ENCODE measurements at places on chromosomes 1 and 21.

DNA sequence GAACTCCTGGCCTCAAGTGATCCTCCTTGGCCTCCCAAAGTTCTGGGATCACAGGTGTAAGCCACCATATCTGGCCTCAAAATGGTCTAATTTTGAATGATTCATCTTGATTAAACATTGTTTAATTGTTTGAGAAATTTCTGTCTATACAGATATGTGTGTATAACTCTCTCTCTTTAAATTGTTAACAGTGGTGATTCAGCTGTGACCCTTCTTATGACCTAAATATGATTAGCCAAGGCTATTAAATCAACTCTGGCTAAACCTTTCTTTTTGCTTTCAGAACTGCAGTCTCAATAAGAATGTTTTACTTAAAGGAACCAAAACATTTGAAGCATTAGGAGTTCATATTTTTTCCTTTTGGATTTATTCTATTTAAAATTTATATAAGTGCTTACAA lies 19.2 kb upstream of the B3GALT5 start:
- DNase-seq = no peak

DNA sequence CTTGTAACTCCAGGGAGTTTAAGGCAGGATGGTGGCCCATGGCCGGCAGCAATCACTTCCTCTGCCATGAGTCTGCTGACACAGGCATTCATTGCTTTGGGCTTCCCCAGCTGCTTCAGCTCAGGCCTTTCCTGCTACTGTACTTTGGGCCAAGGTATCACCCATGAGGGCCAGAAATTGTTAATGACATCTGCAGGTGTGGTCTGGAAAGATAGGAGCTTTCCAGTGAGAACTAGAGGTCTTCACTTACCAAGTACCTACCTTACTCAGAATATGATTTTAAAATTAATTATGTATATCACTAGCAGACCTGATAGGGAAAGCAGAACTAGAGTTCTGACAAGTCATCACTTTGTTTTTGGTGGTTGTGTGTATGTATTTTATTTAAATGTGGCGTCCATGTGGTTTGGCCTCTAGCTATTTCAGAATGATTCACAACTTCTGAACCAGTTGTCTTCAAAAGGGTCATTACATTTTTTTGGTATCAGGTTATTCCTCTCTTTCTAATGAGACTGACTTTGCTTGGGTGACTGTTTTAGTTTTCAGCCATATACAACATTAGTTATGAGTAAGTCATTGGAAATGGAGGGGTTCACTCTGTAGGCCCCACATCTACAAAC lies 2.7 kb downstream of the RGL1 start:
- DNase-seq = no peak

DNA sequence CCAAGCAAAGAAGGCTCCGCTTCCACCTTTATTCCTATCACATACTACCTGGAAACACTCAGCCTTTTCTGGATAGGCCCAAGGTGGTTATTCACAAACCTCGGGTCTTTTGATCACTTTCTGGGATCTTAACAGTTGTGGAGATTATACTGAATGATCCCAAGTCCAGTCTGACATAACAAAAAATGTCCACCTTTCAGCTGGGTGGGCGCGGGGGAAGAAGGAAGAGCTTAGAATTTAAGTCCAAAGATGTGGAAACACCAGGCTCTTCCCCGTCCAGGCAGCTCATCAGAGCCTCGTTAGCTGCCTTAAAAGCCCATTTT lies 338 bp upstream of the C1orf53 start:
- DNase-seq = no peak

DNA sequence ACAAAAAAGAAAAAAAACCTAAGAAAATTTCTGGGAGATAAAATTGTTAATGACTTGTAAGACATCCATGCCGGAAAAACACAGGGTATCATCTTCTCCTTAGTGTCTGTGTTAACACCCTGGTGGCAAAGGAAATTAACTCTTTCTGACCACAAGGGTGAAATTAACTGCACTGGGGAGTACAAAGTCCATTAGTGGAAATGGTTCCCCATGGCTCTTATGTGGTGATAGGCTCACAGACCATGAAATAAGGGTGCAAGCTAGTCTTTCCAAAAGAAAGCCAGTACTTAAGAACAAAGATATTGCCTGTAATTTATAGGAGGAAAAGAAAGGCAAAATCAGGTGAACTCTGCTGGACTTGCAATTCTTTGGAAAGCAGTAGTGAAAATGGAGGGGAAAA lies 185.4 kb downstream of the LRRIQ3 start:
- no peak for DNase-seq

GRCh38 chr1:169495916-169496315 lies 10.2 kb upstream of the SLC19A2 start:
- DNase-seq = no peak

DNA sequence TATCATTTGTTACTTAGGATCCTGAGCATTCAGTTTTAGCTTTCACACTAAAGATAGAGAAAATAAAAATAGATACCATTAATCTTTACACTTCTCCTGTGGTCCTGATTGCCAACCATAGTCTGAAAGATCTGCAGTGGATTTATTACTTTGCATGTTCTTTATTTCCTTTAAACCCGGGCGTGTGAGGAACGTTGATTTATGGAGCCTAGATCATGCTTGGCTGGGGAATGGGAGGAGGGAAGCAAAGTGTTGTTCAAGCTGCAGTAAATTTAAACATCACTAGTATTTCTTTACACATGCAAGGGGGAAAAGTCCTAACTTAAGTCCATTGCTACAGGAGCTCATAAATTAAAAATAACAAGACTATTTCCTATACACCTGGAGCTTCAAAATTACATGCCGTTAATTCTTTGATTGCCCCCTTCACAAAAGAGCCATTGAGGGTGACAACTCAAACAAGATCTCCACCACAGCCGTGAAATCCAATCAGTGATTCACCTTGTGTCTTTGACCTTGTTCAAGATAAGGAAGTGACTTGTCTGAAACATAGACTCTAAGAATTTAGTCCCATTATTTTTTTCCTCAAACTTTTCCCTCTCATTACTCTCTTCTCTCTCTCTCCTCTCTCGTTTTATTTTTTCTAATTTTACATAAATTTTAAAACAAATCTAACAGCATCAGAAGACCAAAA lies 282.7 kb downstream of the KIF26B start:
- no peak for DNase-seq

DNA sequence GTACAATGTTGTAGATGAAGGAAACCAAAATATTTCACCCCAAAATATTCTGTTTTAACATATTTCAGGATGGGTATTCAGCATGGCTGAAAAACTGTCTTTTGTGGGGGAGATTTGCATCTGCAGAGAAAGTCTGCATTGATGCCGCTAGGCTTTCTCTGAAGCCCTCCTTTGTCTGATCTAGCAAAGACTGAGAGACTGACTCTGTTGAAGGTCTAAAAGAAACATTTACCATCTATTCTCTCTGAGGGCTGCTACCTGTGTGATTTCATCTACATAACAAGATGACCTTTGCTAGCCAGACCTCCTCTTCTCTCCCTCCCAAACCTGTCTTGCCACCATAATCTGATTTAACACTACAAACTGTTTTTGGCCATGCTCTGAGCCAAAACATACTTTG lies 12.4 kb upstream of the MT1HL1 start:
- no peak for DNase-seq

- DNase-seq = no peak
These were observed 78.5 kb downstream of the RUNX1 start for GRCh38 chr21:34970566-34970965.

- DNase-seq = no peak
These were observed 283.1 kb downstream of the DSCAM start for GRCh38 chr21:40563900-40564299.

- DNase-seq = no peak
These were observed 437.5 kb downstream of the SMYD3 start for GRCh38 chr1:246069581-246069980.

DNA sequence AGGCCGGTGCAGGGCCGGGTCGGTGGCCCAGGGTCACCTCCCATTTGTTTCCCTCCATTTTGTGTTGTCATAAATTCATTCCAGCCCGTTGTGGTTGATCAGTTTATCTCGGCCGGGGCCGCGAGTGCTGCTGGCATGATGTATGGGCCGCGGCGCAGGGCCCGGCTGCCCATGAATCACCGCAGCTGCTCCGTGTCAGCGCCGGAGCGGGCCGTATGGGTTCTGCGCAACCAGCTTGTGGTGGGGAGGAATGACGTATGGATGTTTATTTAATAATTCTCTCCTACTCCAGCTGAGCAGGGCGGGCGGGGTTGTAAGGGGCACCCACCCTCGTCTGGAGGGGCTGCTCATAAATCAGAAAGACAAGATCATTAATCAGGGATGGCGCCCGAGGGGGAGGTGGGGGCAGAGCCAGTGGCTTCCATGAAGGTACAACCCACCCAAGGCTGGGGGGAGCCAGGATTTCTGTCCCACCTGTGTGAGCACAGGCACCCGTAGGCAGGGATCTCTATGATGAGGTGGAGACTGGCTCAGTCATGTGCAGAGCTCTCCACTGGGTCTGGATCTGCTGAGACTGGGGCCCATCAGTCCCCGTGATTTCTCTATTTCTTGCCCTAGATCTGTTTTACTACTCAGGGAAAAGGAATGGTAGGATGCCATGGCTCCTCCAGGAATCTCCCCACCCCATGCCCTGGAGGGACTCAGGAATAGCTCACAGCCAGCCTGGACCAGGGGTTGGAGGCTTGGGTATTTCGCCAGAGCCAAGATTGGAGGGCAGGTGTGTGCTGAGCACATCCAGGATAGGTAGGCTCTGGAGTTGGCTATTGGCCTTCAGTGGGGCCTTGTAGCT lies 27.8 kb downstream of the TMEM53 start:
- DNase-seq = no peak

DNA sequence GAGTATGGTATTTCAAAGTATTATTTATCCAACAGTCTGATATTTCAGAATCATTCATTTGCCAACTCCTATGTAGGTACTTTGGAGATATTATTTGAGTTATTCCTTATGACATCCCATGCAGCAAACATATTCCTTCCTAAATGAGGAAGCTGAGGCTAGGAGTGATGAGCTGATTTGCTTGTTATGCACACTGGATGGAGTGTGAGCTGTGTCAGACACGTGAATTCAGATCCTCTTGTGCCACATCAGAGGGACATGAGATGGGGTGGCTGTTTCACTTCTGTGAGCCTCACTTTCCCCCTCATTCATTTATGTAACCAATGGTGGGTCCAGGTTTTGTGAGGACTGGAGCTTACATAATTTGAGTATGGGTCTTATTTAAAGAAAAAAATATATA lies 215.9 kb downstream of the DISC1 start:
- no peak for DNase-seq

GRCh38 chr1:159088050-159088449 lies 11.5 kb upstream of the AIM2 start:
- DNase-seq = no peak

GRCh38 chr1:184563308-184563707 lies 176.5 kb downstream of the C1orf21 start:
- no peak for DNase-seq

DNA sequence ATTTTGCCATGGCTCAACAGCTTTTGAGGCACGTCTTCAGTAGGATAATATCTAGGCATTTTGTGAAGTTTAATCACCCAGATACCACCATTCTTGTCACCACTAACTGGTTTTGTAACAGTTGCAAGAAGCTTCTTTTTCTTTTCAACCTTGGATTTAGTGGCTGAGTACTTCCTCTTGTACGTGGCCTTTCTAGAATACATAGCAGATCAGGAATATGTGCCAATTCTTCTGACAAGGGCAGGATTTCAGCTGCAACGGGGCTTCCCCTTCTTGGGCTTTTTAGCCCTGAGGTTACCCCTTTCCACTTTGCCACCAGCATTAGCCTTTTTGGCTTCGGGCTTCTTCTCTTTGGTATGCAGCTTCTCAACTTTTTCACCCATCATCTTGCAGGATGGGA lies 79.3 kb upstream of the WARS2 start:
- no peak for DNase-seq

DNA sequence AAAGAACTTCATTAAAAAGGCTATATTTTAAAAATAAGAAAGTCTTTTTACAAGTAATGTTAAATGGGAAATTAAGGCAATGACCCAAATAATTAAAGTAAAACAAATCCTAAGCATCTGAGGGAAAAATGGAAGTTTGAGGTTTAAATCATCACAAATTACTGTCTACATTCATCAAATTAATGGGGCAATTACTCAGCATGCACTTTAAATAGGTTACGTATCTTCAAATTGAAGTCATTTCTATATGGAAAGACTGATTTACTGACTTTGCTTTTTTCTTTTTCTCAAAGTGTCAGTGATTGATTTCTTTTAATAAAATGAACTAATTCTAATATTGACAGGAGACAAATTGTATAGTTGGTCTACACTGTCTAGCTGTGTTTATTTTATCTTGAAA lies 1452.3 kb downstream of the NCAM2 start:
- no peak for DNase-seq

DNA sequence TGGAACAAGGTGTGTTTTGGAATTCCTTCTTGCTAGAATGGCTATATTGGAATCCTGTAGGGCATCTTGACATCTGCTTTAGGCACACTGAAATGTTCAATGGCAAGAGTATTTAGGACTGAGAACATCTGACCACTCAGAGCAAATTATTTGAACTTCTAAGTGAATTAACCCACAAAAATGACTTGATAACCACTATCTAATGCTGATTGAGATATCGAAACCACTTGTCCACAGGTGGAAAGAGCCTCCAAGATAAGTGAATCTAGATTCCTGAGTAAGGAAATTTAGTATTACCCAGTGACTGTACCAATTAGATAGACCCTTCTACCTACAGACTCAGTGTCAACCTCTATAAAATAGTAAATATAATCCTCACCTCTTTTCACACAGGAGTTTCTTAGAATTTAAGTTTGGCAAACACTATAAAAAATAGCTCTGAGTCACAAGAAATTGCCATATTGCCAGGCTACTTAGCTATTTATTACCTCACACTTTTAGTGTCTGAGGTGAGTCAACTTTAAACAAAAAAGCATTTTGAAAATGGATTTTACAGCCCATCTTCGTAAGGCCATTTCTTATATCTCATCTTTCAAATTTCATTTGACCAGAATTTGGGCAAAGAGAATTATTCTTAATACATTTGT lies 421.8 kb downstream of the PTBP2 start:
- no peak for DNase-seq

DNA sequence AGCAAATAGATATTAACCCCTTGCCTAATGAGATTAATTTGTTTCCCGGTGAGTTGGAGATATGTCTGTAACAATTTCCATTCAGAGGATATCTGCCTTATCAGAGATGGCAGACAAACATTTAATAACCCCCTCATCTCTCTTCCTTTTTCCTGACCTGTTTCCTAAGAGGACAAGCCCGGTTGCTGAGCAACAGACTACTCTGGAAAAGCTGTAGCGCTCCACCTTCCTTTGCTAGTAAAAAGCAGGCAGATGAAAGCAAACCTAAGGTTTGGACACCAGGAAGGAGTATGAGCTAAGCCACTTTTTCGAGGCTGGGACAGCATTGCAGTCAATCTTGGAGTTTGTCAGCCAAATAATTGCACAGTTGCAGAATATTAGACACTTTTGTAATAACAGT lies 82.4 kb downstream of the RGS21 start:
- no peak for DNase-seq

GRCh38 chr1:155241069-155241679 lies 14.1 kb downstream of the ENTREP3 start:
- DNase-seq = no peak

Measured in stimulated activated CD4-positive, alpha-beta T cell treated with anti-CD3 and anti-CD28 coated beads, Interleukin-12 subunit alpha, Interleukin-12 subunit beta, amount 100 ng/mL, for 4 hours (primary cell).